ENCODE measurements at places on chromosomes 2 and 18.

DNA sequence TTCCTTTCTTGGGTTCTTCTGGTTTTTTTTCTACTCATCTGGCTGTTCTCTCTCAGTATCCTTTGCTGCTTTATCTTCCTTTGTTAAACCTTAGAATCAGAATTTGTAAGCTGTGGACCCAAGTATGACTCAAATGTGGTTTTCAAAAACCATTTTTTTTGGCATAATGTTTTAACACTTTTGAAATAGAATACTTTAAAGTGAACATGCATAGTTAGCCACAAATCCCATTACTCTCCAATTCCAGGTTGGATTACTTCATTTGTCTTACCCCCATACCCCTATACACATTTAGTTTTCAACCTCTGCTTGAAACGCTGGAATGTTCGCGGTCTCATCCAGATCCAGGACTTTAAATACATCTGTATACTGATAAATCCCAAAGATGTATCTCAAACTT, 29.1 kb downstream of the ALMS1 start:
- no peak for DNase-seq

- DNase-seq: no peak
Measured at GRCh38 chr2:142591420-142591819, 286.0 kb upstream of the KYNU start.

GRCh38 chr2:195498176-195498575, 158.8 kb upstream of the SLC39A10 start:
- peak; percentile 54 for DNase-seq

- no peak for DNase-seq
Measured at GRCh38 chr2:191936882-191937405, 90.1 kb upstream of the CAVIN2 start.

GRCh38 chr2:186522450-186522849, 36.4 kb downstream of the ZC3H15 start:
- DNase-seq: no peak

DNA sequence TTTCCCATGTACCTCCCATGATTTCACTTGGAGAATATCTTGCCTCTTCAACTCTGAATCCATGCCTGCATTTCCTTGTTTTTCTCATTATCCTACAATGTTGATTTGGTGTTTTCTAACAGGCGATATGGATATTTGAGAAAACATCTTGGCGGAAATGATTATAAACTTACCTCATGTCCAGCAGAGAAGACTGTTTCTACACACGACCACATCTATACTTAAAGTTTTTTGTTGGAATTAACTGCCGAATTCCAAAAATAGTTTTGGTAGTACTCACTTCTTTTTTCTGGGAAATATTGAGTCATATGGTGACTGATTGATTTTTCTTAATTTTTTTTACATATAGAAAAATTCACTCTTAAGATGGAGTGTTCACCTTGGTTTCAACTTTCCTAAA, 41.4 kb upstream of the TMEFF2 start:
- DNase-seq: no peak

DNA sequence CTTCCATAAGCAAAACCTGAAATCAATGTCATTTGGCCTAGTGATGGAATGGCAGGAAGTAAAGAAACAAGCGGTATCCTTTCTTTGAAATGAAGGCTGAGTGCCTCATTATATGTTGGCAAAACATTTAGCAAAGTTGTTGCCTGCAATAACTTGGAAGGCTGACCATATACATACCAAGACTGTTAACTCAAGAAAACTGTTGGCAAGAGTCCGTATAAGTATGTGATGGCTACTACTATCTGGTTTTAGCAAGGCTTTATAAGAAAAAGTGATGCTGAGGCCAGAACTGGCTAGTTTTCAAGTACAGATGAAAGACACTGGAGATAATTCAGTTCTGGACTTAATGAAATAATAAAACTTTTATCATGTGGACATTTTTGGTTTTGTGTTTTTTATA, 356.2 kb downstream of the ZNF521 start:
- DNase-seq: no peak

GRCh38 chr18:60092073-60092472, 192.3 kb downstream of the PMAIP1 start:
- no peak for DNase-seq

DNA sequence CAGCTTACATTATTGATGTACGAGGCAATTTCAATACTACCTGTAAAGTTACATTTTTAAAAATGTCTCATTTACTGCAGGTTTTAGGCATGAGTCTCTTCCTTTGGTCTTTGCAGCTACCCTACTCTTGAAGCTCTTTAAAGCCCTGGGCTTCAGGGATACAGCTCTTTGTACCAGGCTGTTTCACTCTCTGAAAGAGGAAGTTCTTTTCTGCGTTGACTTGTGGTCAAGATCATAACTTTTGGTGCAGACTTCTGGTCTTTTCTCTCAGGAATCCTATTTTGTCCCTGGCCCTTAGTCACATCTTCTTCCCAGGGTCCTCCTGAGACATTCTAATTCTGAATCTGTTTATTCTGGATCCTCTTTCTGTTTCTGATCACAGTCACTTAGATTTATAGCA, 16.6 kb upstream of the HRH4 start:
- no peak for DNase-seq

GRCh38 chr2:186457908-186458307, 28.2 kb upstream of the ZC3H15 start:
- DNase-seq: no peak

GRCh38 chr18:79395761-79396404, at the start of gene NFATC1:
NFATC1 (plus strand) TSS chr18:79395930; CDS start chr18:79396225, 295 bp downstream.
- peak; percentile 74 for DNase-seq

GRCh38 chr2:31828891-31829290, 181.9 kb downstream of the MEMO1 start:
- DNase-seq: no peak

GRCh38 chr2:100903534-100904258, 83.8 kb downstream of the NPAS2 start:
- no peak for DNase-seq

- no peak for DNase-seq
Measured at GRCh38 chr2:144461308-144461766, 58.6 kb downstream of the ZEB2 start.

DNA sequence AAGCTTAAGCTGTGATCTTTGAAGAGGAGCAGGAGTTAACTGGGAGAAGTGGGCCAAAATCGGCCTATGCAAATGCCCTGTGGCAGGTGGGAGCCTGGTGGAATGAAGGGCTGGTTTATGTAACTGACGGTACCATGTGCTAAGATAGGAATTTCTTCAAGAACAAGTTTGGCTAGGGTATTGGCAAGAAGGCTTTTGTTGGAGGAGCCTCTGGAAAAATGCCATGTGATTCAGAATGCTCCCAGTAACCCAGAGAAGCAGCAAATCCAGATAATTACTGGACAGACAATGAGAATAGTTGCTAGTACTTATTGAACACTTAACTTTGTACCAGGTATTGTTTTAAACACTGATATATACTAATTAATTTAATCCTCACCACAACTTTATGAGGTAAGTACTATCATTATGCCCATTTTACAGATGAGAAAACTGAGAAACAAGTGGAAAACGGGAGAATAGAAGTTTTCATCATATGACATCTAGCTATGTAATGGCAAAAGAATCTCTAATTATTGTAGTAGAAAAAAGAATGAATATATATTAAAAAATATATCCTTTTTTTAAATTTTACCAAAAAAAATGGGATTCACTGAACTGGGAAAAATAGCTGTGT, 9.1 kb upstream of the FAM124B start:
- no peak for DNase-seq

GRCh38 chr2:65532937-65533336, 100.5 kb upstream of the SPRED2 start:
- DNase-seq: no peak

- DNase-seq: no peak
Measured at GRCh38 chr2:173989160-173989883, 24.1 kb upstream of the SP3 start.

GRCh38 chr2:63772061-63772460, 69.6 kb upstream of the UGP2 start:
- no peak for DNase-seq

DNA sequence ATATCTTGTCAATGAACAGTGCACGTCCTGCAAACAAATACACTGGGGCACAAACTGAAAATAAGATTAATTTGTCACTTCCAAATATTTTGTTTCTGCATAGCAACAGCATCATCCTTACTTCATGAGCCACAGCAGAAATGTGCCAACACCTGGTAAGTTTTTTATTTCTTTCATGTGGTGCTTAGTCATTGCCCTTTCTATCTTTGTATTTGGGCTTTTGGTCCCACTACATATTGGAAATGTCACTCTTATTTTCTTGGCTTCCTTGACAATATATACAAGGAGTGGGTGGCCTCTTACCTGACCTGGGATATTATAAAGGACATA, 208.0 kb downstream of the RBM43 start:
- DNase-seq: no peak

DNA sequence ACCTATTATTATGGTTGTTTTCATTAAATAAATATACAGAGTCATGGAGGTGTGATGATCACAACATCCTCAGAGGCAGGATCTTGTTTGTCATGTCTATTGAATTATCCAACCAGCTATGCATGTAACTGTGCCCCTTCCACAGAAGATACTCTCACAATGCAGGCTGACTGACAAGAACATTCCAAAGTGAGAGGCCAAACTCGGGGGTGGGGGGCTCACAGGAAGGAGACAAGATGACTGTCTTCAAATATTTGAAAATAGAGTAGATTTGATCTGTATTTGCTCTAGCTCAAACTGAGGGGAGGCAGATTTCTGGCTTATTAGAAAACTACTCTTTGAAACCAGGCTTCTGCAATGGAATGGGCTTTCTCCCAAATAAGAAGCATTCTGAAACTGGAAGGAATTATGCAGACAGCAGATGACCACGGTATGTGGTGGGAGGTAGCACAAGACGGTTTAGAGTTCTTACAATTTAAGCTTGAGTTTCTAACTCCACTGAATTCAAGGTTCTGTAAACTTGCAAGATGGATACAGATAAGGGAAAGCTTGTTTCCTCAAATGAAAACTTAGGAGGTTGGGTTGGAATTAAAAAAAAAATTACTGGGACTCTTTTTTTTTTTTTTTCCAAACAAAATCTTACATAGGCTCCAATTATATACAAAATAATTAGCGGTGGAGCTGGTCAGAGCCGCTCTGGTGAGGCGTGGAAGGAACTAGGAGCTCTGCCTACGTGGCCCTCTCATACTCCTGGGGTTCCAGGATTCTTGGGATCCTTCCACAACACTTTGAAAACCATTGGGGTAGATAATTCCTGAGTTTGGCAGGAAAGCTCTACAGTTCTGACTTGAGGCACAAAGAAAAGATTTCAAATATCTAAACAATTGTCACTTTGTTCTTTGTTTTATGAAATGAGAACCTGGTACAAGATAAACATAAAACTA, 79.3 kb downstream of the PLA2R1 start:
- DNase-seq: no peak

DNA sequence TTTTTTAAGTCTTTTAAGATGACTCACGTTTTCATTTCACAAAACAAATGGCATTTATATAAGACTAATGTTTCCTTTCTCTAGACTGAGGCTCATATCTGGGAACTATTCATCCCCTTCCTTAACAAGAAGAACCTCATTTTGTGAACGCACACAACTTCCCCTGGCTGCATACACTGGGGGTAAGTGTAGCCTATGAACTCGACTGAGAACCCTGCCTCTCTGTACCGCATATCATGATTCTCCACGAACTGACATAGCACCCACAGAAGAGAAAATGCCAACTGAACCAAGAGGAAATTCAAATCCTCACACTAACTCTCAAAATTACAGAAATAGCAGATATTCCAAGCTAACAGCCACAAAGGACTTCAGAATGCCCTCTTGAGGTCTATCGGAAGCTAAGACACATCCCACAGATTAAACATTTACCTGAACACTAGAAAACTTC, 236.7 kb downstream of the TCF4 start:
- DNase-seq: no peak

DNA sequence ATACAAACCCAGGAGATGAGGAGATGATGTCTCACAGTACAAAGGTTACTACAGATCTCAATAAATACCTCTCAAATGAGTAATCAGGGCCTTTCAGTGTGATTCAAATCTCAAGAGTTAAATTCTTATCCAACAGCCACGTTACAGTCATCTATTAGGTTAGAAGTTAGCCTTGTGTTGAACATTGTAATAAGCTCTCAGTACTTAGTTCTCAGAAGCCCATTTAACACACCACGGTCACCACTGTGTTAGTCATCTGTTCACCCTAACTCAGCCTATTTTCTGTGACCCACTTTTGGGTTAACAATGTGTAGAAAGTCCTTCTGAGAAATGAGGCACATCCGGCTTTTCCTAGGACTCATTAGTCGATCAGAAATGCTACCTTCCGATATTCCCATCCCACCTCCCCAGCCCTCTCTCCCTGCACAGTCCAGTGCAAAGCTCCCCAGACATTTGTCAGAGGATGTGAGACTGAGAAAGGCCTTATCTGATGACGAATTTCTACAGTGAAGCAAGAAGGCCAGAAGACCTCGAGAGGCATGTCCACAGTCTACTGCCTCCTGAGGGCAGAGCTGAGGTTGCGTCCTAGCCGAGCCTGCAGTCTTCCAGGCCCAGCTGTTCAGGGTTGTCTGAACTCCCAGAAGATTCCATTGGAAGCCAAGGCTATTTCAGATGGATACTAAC, 92.6 kb downstream of the ACTR2 start:
- no peak for DNase-seq

GRCh38 chr2:78644854-78645253, 380.6 kb upstream of the REG3G start:
- no peak for DNase-seq

GRCh38 chr18:11987527-11987926, 6.2 kb downstream of the IMPA2 start:
- no peak for DNase-seq

- DNase-seq: no peak
Measured at GRCh38 chr18:49944663-49945062, 131.3 kb upstream of the ACAA2 start.

GRCh38 chr2:178787934-178788333, 19.3 kb downstream of the TTN start:
- no peak for DNase-seq

- DNase-seq: no peak
Measured at GRCh38 chr18:3151399-3152264, 68.1 kb downstream of the MYOM1 start.

DNA sequence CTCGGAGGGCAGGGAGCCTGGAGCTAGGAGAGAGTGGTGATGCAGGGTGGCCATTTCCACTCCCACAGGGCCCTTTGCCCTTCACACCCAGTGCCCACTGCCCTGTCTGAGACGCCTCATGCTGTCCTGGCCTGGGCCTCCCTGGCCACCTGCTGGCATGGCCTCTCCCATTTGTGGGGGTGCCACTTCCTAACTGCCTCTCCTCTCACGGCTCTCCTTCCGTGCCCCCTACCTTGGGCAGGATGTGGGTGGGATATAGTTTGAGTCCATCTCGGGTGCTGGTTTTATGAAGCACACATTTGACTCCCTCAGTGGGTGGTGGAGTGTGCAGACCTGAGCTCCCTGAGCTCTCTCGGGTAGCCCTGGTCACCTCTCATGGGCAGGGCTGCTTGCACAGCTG, 46.0 kb downstream of the DGKD start:
- DNase-seq: no peak

- DNase-seq: no peak
Measured at GRCh38 chr2:65813631-65814173, 381.3 kb upstream of the SPRED2 start.

DNA sequence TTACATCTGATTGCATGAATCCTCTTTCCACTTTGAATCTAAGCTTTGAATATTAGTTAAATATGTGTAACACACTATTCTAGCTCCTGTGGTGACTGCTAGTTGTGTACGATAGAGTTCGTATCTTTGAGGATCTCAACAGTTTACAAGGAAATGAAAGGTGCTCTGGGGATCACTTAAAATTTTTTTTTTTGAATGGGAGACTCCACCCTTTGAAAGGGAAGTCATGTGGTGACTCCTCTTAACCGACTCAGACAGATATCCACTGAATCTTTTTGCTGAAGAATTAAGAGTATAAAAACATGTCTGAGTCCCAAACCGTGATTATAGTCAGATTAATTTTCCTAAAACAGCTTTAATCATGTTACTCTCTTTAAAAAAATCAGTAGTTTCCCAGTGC, 4.0 kb downstream of the CLIP4 start:
- DNase-seq: peak; percentile 4
